ENCODE measurements at places on chromosomes 5 and 9. TPM values are rescaled to one million over a fixed set of nuclear protein-coding genes. Genes with fewer than 3 reads are reported as not detected.

Gene FREM1
- 0.22 TPM for total RNA-seq

Gene PLCXD3
- 0.46 TPM for total RNA-seq

Gene DEPDC1B
- 38.6 TPM for total RNA-seq

Gene CDC23
- total RNA-seq, result 29.3 TPM

Gene ADAM19
- 19.3 TPM for total RNA-seq

Gene OR1N2
- not detected for total RNA-seq

Gene CER1
- not detected for total RNA-seq

Gene NMUR2
- total RNA-seq, result not detected

Gene KIF27
- 2.7 TPM for total RNA-seq

Gene PPP3R2
- total RNA-seq, result not detected

Gene ECSCR
- total RNA-seq, result 0.12 TPM

Gene CDC14B
- 9.1 TPM for total RNA-seq

Gene CCDC183
- 0.06 TPM for total RNA-seq

Gene ACTL7A
- total RNA-seq, result not detected

Gene PLEKHG4B
- 4.3 TPM for total RNA-seq

Gene LCN1
- total RNA-seq, result not detected

Gene FAM174A
- total RNA-seq, result 12.9 TPM

Gene PRRX2
- total RNA-seq, result 0.17 TPM

Gene ELOVL7
- total RNA-seq, result 6.3 TPM

Gene GNG10
- total RNA-seq, result 87.8 TPM

Gene GADD45G
- total RNA-seq, result not detected

Gene NPR2
- 11.0 TPM for total RNA-seq

Gene SPINK5
- not detected for total RNA-seq

Gene SLIT3
- total RNA-seq, result 0.36 TPM

Gene PCDHGC5
- total RNA-seq, result 0.06 TPM

Gene CSF1R
- not detected for total RNA-seq

Data from epithelial cell of proximal tubule (primary cell).